Upper lobe of right lung (tissue), 1 donor: ENCODE measurements at places on chromosomes 16 and 17. TPM values are rescaled to one million over a fixed set of nuclear protein-coding genes. Genes with fewer than 3 reads are reported as not detected.

GRCh38 chr17:40536295-40537171 is 28.7 kb downstream of the CCR7 start:
- H3K36me3 ChIP-seq: no peaks in the 10 kb centered on the region
- H3K27ac ChIP-seq: peak overlapping the region; percentile 86
- H3K27me3 ChIP-seq: no peaks in the 10 kb centered on the region
- DNase-seq: peak; percentile 73
- peaks cover 82% of the 10 kb centered on the region for H3K4me1 ChIP-seq

Gene AURKB
- total RNA-seq: 1.4 TPM

Gene LLGL2
- 133 TPM for total RNA-seq

DNA sequence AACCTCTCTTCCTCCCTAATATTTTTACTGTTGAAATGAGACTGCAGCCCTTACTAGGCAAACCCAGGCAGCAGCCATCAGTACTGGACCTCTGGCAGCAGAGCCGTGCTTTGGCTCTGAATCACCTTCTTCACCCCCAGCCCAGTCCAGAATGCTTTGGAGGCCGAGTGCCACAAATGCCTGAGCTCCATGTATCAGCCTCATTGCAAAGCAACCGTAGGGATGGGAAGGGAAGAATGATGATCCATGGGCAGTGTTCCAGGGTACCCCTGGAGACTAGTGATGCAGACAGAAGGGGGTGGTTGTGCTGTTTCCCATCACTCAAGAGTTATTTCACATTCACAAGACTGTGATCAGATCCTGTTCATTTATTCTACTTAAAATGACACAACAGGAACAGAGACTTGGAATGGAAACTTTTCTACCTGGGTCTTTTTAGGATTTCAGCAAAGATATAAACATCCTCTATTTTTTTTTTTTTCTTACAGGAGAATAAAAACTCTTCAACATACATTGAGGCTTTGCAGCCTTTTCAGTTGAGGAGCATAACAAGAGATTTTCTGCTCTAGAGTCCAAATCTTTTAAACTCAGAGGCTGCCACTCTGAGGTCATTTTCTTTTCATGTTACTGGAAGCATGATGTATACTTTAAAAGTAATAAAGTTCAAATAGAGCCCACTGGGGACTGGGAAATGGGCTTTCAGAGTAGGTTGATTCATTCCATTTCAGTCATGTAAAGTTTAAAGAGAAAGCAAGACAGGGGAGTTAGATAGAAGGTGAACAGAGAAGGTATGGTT is 138.3 kb downstream of the KCNJ2 start:
- H3K4me3 ChIP-seq: no peak overlapping the region
- no peak for DNase-seq
- H3K27ac ChIP-seq: no peak overlapping the region
- H3K27me3 ChIP-seq: no peaks in the 10 kb centered on the region
- no peaks in the 10 kb centered on the region for H3K4me1 ChIP-seq
- H3K36me3 ChIP-seq: no peaks in the 10 kb centered on the region

DNA sequence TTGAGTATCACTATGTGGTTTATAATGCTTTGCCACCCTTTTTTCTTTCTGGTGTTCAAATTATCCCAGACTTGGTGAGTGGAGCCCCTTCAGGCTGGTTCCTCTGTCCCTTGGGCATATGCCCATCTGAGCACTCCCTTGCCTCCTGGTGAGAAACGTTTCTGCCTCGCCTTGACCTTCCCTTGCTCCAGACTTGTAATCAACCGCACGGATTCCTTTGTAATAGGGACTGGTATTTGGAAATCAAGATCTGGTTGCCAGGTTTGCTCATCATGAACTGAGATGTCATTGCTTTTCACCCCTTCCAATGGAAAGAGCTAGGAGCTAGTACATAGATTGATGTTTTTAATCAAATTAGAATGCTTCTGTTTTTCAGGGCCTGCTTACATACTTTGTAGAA is 43.7 kb downstream of the SEC14L1 start:
- H3K4me1 ChIP-seq: peaks cover 66% of the 10 kb centered on the region
- DNase-seq: no peak
- no peaks in the 10 kb centered on the region for H3K27me3 ChIP-seq
- no peaks in the 10 kb centered on the region for H3K36me3 ChIP-seq
- H3K27ac ChIP-seq: peak overlapping the region; percentile 14

Gene NOG
- total RNA-seq: 2.3 TPM

Gene KCNAB3
- 5.9 TPM for total RNA-seq

GRCh38 chr17:74474043-74474792 is 7.8 kb downstream of the CD300A start:
- H3K4me1 ChIP-seq: peaks cover 4% of the 10 kb centered on the region
- H3K27ac ChIP-seq: no peak overlapping the region
- H3K4me3 ChIP-seq: no peak overlapping the region
- DNase-seq: no peak
- peaks cover 5% of the 10 kb centered on the region for H3K27me3 ChIP-seq

DNA sequence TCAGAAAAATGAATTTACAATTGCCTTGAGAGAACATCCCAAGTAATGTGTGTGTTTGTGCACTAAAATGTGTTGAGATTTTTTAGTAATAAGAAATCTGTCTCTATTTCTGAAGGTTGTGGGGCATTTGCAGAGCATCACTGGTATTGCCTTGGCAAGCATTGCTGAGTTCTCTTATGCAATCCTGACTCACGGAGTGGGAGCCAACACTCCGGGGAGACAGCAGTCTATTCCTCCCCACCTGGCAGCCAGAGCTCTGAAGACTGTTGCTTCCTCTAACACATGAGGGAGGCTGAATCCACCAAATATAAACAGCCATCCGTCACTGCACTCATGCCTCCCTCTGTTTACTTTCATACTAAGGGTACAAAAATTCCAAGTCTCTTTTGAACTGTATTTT is 10.6 kb downstream of the CNTD1 start:
- no peak overlapping the region for H3K27ac ChIP-seq
- DNase-seq: no peak
- peaks cover 44% of the 10 kb centered on the region for H3K36me3 ChIP-seq
- H3K27me3 ChIP-seq: no peaks in the 10 kb centered on the region
- no peak overlapping the region for H3K4me3 ChIP-seq

Gene PPP1R9B
- 103 TPM for total RNA-seq

Gene SPAG5
- 3.2 TPM for total RNA-seq

DNA sequence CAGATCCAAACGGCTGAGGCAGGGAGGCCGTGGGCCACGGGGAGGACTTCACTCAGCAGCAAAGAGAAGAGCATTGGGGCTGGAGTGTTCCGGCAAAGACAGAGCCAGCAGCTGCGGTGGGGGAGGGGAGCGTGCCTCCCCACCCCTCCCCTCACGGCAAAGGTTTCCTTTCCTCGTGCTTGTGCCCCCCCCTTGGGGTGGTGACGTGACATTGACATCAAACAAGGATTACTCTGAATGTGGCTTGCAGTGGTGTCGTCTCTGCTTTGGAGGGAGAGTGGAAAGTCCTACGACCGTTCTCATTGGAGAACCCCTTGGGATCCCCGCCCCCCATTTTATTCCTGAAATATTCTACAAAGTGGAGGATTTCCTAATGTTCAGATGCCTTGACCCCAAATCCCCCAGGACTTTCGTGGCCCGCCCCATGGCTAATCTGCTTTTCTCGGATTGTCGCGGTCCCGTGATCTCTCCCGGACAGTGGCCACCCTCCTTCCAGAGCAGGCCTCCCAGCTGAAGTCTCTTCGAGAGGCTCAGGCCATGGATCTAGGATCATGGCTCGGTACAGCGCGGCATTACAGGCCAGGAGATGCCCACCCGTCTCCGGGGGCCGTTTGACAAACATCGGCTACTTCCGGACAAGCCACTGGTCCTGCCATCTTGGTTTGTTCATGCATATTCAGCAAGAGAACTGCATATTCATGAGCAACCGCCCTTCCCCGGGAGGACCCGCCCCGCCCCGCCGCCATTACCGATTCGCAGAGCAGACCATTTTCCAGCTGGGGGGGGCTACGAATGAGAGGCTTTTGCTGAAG is 705 bp upstream of the POLR2A start:
- peaks cover 35% of the 10 kb centered on the region for H3K4me1 ChIP-seq
- H3K36me3 ChIP-seq: peaks cover 5% of the 10 kb centered on the region
- peak overlapping the region; percentile 100 for H3K27ac ChIP-seq
- H3K27me3 ChIP-seq: no peaks in the 10 kb centered on the region
- peak; percentile 95 for DNase-seq

GRCh38 chr16:57138281-57138935 is 46.0 kb downstream of the CPNE2 start:
- no peaks in the 10 kb centered on the region for H3K27me3 ChIP-seq
- peaks cover 40% of the 10 kb centered on the region for H3K4me1 ChIP-seq
- DNase-seq: peak; percentile 29
- H3K36me3 ChIP-seq: no peaks in the 10 kb centered on the region
- no peak overlapping the region for H3K4me3 ChIP-seq

DNA sequence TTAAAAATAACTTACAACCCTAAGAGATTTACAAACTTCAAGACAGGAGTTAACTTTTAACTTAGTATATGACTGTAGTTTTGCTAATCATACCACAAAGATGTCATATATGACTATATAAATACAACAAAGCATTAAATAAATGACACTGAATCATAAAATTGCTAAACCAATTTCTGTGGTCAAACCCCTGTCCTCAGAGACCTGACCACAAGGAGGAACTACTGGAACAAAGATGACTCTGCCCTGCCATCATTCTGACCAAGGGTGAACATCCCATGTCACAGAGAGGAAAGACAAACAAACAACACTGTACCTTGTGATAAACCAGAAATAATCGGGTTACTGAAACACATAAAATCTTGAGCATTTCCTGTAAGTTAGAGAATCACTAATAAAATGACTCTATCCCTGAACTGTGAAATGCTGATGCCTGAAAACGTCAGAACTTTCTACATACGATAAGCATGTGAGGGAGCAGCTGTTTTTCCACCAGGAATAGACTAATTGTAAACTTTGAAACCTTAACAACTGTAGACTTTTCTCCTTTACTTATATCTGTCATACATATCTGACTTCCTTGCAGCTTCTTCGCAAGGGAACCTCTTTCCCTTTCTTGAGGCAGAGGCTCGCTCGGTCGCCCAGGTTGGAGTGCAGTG is 47.9 kb downstream of the WDR59 start:
- H3K36me3 ChIP-seq: peaks cover 42% of the 10 kb centered on the region
- H3K27me3 ChIP-seq: no peaks in the 10 kb centered on the region
- H3K4me1 ChIP-seq: no peaks in the 10 kb centered on the region
- H3K4me3 ChIP-seq: no peak overlapping the region
- no peak for DNase-seq

DNA sequence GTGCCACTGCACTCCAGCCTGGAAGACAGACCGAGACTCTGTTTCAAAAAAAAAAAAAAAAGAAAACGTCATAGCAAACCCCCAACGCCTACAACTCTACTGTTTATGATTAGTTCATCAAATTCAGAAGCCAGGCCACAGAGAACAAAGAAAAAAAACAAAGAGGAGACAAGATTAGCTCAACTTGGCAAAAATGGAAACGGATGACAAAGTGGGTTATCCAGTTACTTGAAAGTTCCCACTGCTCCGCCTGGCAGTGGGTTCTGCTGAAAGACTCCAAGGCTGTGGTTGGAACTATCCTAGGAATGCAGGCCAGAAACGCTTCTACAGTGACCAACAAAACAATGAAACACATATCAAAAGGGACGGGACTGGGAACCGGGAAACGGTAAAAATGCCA is 53.1 kb downstream of the MRM3 start:
- H3K4me3 ChIP-seq: no peak overlapping the region
- no peaks in the 10 kb centered on the region for H3K36me3 ChIP-seq
- H3K27me3 ChIP-seq: no peaks in the 10 kb centered on the region
- no peak for DNase-seq
- H3K4me1 ChIP-seq: no peaks in the 10 kb centered on the region

GRCh38 chr16:88456356-88457292 is 3.5 kb downstream of the ZFPM1 start:
- H3K4me1 ChIP-seq: peaks cover 26% of the 10 kb centered on the region
- peak overlapping the region; percentile 63 for H3K4me3 ChIP-seq
- no peaks in the 10 kb centered on the region for H3K36me3 ChIP-seq
- DNase-seq: no peak
